ENCODE measurements at places on chromosomes 6 and 20.
A peak's percentile ranks its signal among the peaks of the same experiment; 100 is the strongest.

GRCh38 chr6:17361013-17361412 lies 32.4 kb upstream of the CAP2 start:
- no peak for DNase-seq

- DNase-seq, result no peak
Observed at GRCh38 chr20:61352346-61353260, 100.5 kb downstream of the CDH4 start.

GRCh38 chr20:32652739-32653526 lies 20.8 kb downstream of the C20orf203 start:
- peak; percentile 62 for DNase-seq

- no peak for DNase-seq
Observed at GRCh38 chr6:74410630-74411029, 714.6 kb downstream of the CD109 start.

DNA sequence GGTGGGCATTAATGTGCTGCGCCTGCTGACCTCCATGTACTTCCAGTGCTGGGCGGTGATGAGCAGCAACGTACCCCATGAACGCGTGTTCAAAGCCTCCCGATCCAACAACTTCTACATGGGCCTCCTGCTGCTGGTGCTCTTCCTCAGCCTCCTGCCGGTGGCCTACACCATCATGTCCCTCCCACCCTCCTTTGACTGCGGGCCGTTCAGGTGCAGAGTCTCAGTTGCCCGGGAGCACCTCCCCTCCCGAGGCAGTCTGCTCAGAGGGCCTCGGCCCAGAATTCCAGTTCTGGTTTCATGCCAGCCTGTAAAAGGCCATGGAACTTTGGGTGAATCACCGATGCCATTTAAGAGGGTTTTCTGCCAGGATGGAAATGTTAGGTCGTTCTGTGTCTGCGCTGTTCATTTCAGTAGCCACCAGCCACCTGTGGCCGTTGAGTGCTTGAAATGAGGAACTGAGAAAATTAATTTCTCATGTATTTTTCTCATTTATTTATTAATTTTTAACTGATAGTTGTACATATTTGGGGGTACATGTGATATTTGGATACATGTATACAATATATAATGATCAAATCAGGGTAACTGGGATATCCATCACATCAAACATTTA lies 35.2 kb upstream of the NOP56 start:
- no peak for DNase-seq

- no peak for DNase-seq
Observed at GRCh38 chr6:150004101-150004782, 21.1 kb downstream of the RAET1L start.

DNA sequence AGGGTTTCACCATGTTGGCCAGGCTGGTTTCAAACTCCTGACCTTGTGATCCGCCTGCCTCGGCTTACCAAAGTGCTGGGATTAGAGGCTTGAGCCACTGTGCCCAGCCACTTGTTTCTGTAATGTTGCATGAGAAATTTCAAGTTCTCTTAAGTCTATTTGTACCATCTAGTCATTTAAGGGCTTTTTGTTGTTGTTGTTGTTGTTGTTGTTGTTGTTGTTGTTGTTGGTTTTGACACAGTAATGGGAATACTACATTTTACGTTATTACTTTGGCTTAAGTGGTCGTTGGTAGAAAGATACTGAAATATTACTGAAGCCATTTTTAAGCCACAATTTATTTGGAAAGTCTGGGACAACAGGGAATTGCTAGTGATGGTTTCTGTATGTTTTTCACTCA lies 52.0 kb downstream of the CSE1L start:
- DNase-seq, result no peak

DNA sequence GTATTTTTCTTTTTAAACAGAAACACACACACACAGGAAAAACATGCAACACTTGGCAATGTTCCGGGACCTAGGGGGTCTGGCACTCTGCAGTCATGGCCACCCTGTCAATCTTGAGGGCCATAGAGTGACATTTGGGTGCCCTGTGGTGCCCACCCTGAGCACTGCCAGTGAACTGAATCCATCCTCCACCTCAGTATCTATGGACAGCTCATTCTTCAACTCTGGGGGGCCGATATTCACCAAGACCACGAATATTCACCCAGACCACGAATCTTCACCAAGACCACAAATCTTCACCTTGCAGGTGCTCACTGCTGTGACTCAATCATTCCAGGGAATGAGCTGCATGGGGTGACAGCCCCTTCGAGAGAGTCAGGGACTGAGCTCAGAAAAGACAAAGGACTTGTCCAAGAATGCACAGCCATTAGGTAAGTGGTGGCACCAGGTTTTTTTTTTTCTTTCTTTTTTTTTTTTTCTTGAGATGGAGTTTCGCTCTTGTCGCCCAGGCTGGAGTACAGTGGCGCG lies 19.1 kb downstream of the SNAI1 start:
- no peak for DNase-seq

- DNase-seq, result no peak
Observed at GRCh38 chr20:46423342-46423741, 16.9 kb upstream of the ELMO2 start.

All from urinary bladder (tissue), 4 donors.